ENCODE measurements at places on chromosomes 2 and 18. TPM values are rescaled to one million over a fixed set of nuclear protein-coding genes. Genes with fewer than 3 reads are reported as not detected.

Gene KCNE4
- not detected for total RNA-seq

Gene MALL
- total RNA-seq, result not detected

Gene CBLN2
- total RNA-seq, result not detected

Gene BMP10
- not detected for total RNA-seq

Gene ZNF892
- 3.0 TPM for total RNA-seq

- no peak overlapping the region for H3K27ac ChIP-seq
- no peaks in the 10 kb centered on the region for H3K4me1 ChIP-seq
- no peak for DNase-seq
- H3K27me3 ChIP-seq, result no peaks in the 10 kb centered on the region
Measured at GRCh38 chr2:154603682-154604081, 94.8 kb upstream of the KCNJ3 start.

- H3K36me3 ChIP-seq, result peaks cover 51% of the 10 kb centered on the region
- H3K27me3 ChIP-seq, result no peaks in the 10 kb centered on the region
- H3K27ac ChIP-seq, result peak overlapping the region; percentile 87
- peaks cover 75% of the 10 kb centered on the region for H3K4me1 ChIP-seq
Measured at GRCh38 chr2:195543902-195544894, 112.8 kb upstream of the SLC39A10 start.

- no peaks in the 10 kb centered on the region for H3K36me3 ChIP-seq
- H3K4me1 ChIP-seq, result peaks cover 35% of the 10 kb centered on the region
- no peak overlapping the region for H3K4me3 ChIP-seq
- H3K27ac ChIP-seq, result peak overlapping the region; percentile 78
Measured at GRCh38 chr2:95063086-95063958, 37.8 kb downstream of the MAL start.

DNA sequence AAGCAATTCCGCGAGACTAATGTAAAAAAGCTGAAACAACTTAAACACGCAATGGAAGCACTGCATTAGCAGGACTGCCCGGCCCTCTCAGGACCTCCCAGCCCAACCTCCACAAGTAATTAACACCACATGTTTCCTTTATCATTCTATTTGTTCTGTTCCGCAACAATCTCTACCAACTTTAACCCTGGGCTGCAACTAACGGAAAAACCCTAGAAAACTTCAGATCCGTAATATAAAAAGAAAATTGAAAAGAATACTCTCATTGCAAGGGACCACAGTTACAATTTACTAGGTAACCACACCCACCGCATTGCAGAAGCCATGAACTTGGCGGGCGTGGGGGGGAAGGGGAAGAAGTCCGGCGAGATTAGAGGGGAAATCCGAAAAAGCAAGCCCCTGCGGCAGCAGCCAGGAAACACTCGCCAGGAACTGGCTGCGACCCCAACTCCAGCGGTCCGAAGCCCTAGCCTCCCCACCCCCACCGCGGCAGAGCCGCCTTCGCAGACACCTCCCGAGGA lies 1.2 kb downstream of the EPB41L3 start:
- H3K4me3 ChIP-seq, result no peak overlapping the region
- H3K36me3 ChIP-seq, result no peaks in the 10 kb centered on the region
- H3K27ac ChIP-seq, result no peak overlapping the region
- DNase-seq, result no peak

- no peak overlapping the region for H3K4me3 ChIP-seq
- no peak for DNase-seq
- H3K4me1 ChIP-seq, result peaks cover 33% of the 10 kb centered on the region
- H3K27ac ChIP-seq, result no peak overlapping the region
- H3K36me3 ChIP-seq, result no peaks in the 10 kb centered on the region
Measured at GRCh38 chr18:46624127-46624526, 32.9 kb downstream of the LOXHD1 start.

DNA sequence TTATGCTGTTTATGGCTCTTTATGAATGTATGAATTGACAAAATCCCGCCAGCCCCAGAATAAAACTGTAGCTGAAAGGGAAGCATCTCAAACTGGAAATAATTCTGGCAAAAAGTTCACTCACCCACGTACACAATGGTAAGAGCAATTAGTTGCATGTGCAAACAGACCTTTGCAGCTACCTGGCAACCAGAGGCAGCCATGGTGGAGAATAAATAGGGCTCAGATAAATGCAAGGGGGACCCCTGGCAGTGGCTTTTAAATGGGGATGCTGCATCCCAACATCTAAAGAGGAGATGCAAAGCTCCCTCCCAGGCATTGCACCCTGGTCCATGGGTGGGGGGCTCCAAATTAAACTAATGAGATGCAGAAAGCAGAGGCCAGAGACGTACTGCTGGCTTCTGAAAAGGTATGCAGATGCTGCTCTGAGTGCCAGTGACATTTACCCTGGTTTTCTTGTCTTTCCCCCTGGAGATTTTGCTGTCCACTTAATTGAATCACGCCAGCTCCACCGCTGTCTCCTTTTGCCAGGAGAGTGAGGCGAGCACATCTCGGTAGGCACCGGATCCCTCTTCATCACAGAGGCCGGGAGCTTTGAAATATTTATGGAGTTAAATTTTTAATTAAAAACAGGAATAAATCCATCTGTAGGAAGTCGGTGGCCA lies 126.6 kb upstream of the NRP2 start:
- no peak overlapping the region for H3K27ac ChIP-seq
- H3K4me1 ChIP-seq, result no peaks in the 10 kb centered on the region
- no peak for DNase-seq
- H3K27me3 ChIP-seq, result no peaks in the 10 kb centered on the region

GRCh38 chr2:161796192-161796591 lies 172.0 kb downstream of the SLC4A10 start:
- DNase-seq, result no peak
- no peak overlapping the region for H3K4me3 ChIP-seq
- no peaks in the 10 kb centered on the region for H3K36me3 ChIP-seq
- H3K27me3 ChIP-seq, result peaks cover 6% of the 10 kb centered on the region

DNA sequence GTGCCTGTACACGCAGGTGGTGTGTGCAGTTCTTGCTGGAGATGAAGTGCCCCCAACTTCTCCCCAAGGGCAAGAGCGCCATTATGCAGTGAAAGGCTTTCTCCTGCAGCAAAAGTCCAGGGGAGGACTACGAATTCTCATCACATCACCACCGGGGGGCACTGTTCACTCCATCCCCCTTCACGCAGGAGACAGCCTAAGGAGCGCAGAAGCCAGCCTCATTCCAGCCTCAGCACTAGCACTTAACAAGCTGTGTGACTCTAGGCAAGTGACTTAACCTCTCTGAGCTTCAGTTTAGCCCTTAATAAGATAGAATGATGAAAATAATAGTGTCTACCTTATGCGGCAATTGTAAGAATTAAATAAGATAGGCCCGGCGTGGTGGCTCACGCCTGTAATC lies 32.3 kb downstream of the DNMT3A start:
- peak; percentile 66 for DNase-seq
- peaks cover 41% of the 10 kb centered on the region for H3K36me3 ChIP-seq
- H3K27me3 ChIP-seq, result no peaks in the 10 kb centered on the region
- no peak overlapping the region for H3K4me3 ChIP-seq
- peaks cover 54% of the 10 kb centered on the region for H3K4me1 ChIP-seq

DNA sequence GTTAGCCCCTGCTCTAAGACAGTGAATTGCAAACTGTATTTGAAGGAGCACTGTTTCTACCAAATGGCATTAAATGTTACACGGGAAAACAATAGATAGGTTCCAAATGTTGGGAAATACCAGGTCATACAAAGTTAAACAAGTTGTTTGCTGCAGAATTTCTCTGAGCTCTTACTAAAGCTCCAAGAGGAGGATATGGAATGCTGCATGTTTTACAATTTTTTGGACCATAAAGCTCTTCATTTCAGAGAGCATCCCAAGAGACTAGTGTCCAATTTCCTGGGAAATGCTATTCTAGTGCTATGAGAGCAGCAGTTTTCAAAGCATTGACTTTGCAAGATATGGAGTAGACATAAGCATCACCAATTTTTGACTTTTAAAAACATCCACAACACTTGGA lies 155.6 kb upstream of the CCDC68 start:
- no peaks in the 10 kb centered on the region for H3K27me3 ChIP-seq
- no peak overlapping the region for H3K4me3 ChIP-seq
- no peak overlapping the region for H3K27ac ChIP-seq
- DNase-seq, result no peak

DNA sequence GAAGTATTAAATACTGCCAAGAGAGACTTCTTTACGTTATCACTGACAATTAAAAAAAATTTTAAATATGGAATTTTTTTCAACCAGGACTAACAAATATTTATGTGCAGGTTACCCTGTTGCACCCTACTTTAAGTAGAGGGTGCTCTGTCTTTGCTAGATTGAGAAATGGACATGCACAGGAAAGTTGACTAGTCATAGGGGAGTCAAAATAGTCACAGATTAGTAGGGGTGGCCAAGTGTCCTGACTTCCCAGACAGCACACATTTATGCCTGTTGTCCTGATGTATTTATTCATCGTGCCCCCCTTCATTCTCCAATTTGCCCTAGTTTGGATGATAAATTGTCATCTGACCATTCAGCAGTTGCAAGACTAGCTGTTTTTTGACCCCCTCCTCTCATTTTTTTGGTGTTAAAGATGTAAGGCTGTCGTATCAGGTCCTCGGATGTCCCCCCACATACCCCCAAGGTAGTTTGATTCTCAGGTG lies 20.3 kb downstream of the CAB39 start:
- no peaks in the 10 kb centered on the region for H3K27me3 ChIP-seq
- no peak overlapping the region for H3K4me3 ChIP-seq
- peaks cover 50% of the 10 kb centered on the region for H3K36me3 ChIP-seq
- H3K27ac ChIP-seq, result peak overlapping the region; percentile 9
- H3K4me1 ChIP-seq, result peaks cover 71% of the 10 kb centered on the region
- DNase-seq, result no peak

- peaks cover 21% of the 10 kb centered on the region for H3K27me3 ChIP-seq
- H3K36me3 ChIP-seq, result no peaks in the 10 kb centered on the region
- DNase-seq, result no peak
- H3K4me1 ChIP-seq, result no peaks in the 10 kb centered on the region
- no peak overlapping the region for H3K4me3 ChIP-seq
- H3K27ac ChIP-seq, result no peak overlapping the region
Measured at GRCh38 chr2:109532728-109533076, 81.1 kb downstream of the SEPTIN10 start.

DNA sequence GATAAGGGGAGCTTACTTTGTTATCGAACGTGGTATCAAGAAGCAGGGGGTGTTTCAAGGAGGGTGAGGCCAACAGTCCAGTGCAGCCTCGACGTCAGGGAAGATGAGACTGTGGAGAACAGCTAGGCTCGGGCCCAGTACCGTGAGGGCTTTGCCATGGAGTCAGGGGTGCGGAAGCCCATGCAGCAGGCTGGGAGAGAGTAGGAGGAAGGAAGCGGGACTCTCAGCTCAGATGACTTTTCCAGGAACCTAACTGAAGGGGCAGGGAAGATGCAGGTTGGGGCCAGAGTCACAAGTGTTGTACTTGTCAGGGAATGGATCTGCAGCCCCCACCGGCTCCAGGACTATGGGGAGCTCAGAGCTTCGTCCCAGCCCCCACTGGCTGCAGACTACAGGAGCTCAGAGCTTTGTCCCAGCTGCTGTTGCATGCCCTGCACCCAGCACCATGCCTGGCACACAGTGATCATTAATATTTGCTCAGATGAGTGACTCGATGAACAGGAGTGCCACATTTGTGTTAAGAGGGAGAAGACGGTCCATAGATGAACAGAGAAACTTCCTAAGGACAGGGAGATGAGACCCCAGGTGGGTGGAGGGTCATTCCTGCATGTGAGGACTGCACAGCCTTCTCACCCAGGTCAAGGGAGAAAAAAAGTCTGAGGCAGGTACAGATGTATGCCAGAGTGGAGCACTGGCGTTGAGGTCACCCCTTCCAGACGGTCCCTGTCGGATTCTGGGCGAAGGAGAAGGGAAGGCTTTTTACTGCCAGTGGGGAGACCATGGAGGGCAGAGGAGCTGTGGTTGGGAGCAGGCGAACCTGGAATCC lies 36.4 kb downstream of the PTGR3 start:
- H3K27ac ChIP-seq, result no peak overlapping the region
- no peak overlapping the region for H3K4me3 ChIP-seq
- H3K27me3 ChIP-seq, result peaks cover 3% of the 10 kb centered on the region
- DNase-seq, result no peak
- no peaks in the 10 kb centered on the region for H3K36me3 ChIP-seq

GRCh38 chr2:200376513-200377354 lies 70.2 kb downstream of the SPATS2L start:
- peak; percentile 45 for DNase-seq
- peaks cover 7% of the 10 kb centered on the region for H3K36me3 ChIP-seq
- peak overlapping the region; percentile 43 for H3K27ac ChIP-seq
- H3K27me3 ChIP-seq, result no peaks in the 10 kb centered on the region
- peaks cover 83% of the 10 kb centered on the region for H3K4me1 ChIP-seq

GRCh38 chr2:52611759-52612158 lies 1155.8 kb upstream of the CHAC2 start:
- H3K27ac ChIP-seq, result no peak overlapping the region
- H3K4me1 ChIP-seq, result no peaks in the 10 kb centered on the region
- no peaks in the 10 kb centered on the region for H3K27me3 ChIP-seq
- no peak overlapping the region for H3K4me3 ChIP-seq
- DNase-seq, result no peak

DNA sequence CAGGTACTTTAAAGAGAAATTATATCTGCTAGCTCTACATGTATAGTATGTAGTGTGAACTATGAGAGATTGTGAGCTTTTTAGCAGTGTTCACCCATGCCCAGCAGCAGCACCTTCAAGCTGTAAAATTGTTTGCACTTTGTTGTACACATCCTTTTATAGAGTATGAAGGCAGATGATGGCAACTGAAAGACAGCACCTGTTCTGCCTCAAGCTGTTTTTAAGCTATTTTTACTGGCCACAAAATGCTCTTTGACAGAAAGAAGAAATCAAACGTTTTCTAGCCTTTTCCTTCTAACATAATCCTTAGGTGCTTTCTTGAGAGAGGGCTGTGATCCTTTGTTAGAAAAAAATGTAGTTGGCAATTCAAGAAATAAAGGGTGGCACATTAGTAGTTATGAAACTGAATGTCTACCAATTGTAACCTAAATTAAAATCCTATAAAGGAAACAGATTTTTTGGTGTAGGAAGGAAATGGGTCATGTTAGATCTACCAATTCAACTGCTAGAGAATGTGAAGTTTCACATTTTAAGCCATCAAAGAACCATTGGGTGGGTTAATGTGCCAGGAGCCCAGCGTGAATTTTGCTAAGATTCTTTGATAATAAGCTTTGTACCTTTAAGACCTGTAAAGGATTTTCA lies 59.5 kb downstream of the R3HDM1 start:
- H3K4me1 ChIP-seq, result peaks cover 2% of the 10 kb centered on the region
- DNase-seq, result no peak
- no peaks in the 10 kb centered on the region for H3K27me3 ChIP-seq
- H3K27ac ChIP-seq, result no peak overlapping the region
- peaks cover 17% of the 10 kb centered on the region for H3K36me3 ChIP-seq
- H3K4me3 ChIP-seq, result no peak overlapping the region

- peaks cover 36% of the 10 kb centered on the region for H3K4me1 ChIP-seq
- H3K4me3 ChIP-seq, result no peak overlapping the region
- DNase-seq, result no peak
- H3K27me3 ChIP-seq, result peaks cover 8% of the 10 kb centered on the region
- no peak overlapping the region for H3K27ac ChIP-seq
Measured at GRCh38 chr2:68709421-68709911, 25.1 kb upstream of the ARHGAP25 start.

GRCh38 chr2:146992466-146992865 lies 852.4 kb upstream of the ACVR2A start:
- DNase-seq, result no peak
- H3K27me3 ChIP-seq, result peaks cover 5% of the 10 kb centered on the region
- H3K4me1 ChIP-seq, result no peaks in the 10 kb centered on the region
- no peak overlapping the region for H3K4me3 ChIP-seq

All from activated CD4-positive, alpha-beta memory T cell treated with anti-CD3 and anti-CD28 coated beads, Interleukin-2, amount 10 ng/mL, durations not matched to agents 7 days and 5 days (primary cell).